ENCODE measurements at places on chromosomes 12 and 14. TPM values are rescaled to one million over a fixed set of nuclear protein-coding genes. Genes with fewer than 3 reads are reported as not detected.

The ESPL1 gene
- 5.1 TPM for total RNA-seq

The TGM1 gene
- total RNA-seq, result 4.2 TPM

The FAIM2 gene
- 3.5 TPM for total RNA-seq

The IL31 gene
- total RNA-seq, result not detected

The LALBA gene
- total RNA-seq, result not detected

The TXNDC16 gene
- total RNA-seq, result 17.5 TPM

The TMTC2 gene
- total RNA-seq, result 99.3 TPM

The CRIP2 gene
- total RNA-seq, result 78.5 TPM

The ADCY4 gene
- not detected for total RNA-seq

The FKBP3 gene
- 95.1 TPM for total RNA-seq

The LAG3 gene
- 7.3 TPM for total RNA-seq

The OR6C68 gene
- not detected for total RNA-seq

The PGF gene
- total RNA-seq, result 7.9 TPM

The IFNG-AS1 gene
- not detected for total RNA-seq

The ACSM4 gene
- not detected for total RNA-seq

The KRT80 gene
- total RNA-seq, result not detected

The CRACR2A gene
- total RNA-seq, result 4.5 TPM

The C12orf42 gene
- total RNA-seq, result not detected

The MGAT4C gene
- total RNA-seq, result 0.98 TPM

The RERG gene
- total RNA-seq, result not detected

The CCDC38 gene
- total RNA-seq, result not detected

The RNASE4 gene
- total RNA-seq, result 1.7 TPM

The CLEC1B gene
- not detected for total RNA-seq

The VWF gene
- 0.37 TPM for total RNA-seq

The KCNK10 gene
- 2.8 TPM for total RNA-seq

The PTPN6 gene
- 3.8 TPM for total RNA-seq

The KCNC2 gene
- total RNA-seq, result 11.6 TPM

The TAS2R9 gene
- not detected for total RNA-seq

The PLA2G1B gene
- total RNA-seq, result not detected

The PTHLH gene
- 1.1 TPM for total RNA-seq

The TAS2R19 gene
- 7.9 TPM for total RNA-seq

The COCH gene
- 29.0 TPM for total RNA-seq

The DAO gene
- not detected for total RNA-seq

The FGF23 gene
- not detected for total RNA-seq

The CIT gene
- 20.8 TPM for total RNA-seq

The SYNDIG1L gene
- total RNA-seq, result 1.5 TPM

The CD163 gene
- total RNA-seq, result 20.6 TPM

The KERA gene
- not detected for total RNA-seq

The VRTN gene
- 0.15 TPM for total RNA-seq

The GLI1 gene
- total RNA-seq, result 2.3 TPM

The ART4 gene
- total RNA-seq, result not detected

The POLR3B gene
- total RNA-seq, result 12.1 TPM

The EIF2S3B gene
- 4.1 TPM for total RNA-seq

All from glutamatergic neuron (in vitro differentiated cells).